ENCODE measurements at places on chromosomes 13 and 19. TPM values are rescaled to one million over a fixed set of nuclear protein-coding genes. Genes with fewer than 3 reads are reported as not detected.

- no peak for DNase-seq
Observed at GRCh38 chr13:71214821-71215220, 652.2 kb downstream of the DACH1 start.

- DNase-seq, result no peak
Observed at GRCh38 chr13:42804244-42804874, 23.0 kb downstream of the FAM216B start.

GRCh38 chr19:4593409-4593851 lies 33.9 kb upstream of the SEMA6B start:
- DNase-seq, result no peak

GRCh38 chr13:76942363-76942762 lies 5.9 kb upstream of the ACOD1 start:
- no peak for DNase-seq

- DNase-seq, result no peak
Observed at GRCh38 chr19:4322942-4323665, 15.5 kb downstream of the STAP2 start.

The TMEM221 gene
- not detected for total RNA-seq

The ARL11 gene
- total RNA-seq, result 0.27 TPM

The ASF1B gene
- 0.70 TPM for total RNA-seq

The APLP1 gene
- 39.9 TPM for total RNA-seq

The KCNRG gene
- total RNA-seq, result not detected
